Esophagus mucosa (tissue), 1 donor: ENCODE measurements at places on chromosomes 12 and 14. TPM values are rescaled to one million over a fixed set of nuclear protein-coding genes. Genes with fewer than 3 reads are reported as not detected.

Gene TUBA1A
- 14.0 TPM for total RNA-seq

Gene RPL10L
- total RNA-seq = not detected

Gene PPP1R12A
- total RNA-seq = 42.3 TPM

GRCh38 chr14:26730929-26731618 lies 133.2 kb upstream of the NOVA1 start:
- no peak for ATAC-seq

GRCh38 chr14:74155287-74155686 lies 70.5 kb downstream of the LIN52 start:
- ATAC-seq = no peak

GRCh38 chr12:50006754-50007442 lies 18.4 kb downstream of the RACGAP1 start:
- ATAC-seq = no peak

GRCh38 chr14:99174770-99175319 lies 97.2 kb downstream of the BCL11B start:
- ATAC-seq = no peak

GRCh38 chr12:75086091-75087038 lies 123.3 kb downstream of the KCNC2 start:
- ATAC-seq = no peak

GRCh38 chr14:34668111-34668510 lies 38.2 kb upstream of the SNX6 start:
- no peak for ATAC-seq

DNA sequence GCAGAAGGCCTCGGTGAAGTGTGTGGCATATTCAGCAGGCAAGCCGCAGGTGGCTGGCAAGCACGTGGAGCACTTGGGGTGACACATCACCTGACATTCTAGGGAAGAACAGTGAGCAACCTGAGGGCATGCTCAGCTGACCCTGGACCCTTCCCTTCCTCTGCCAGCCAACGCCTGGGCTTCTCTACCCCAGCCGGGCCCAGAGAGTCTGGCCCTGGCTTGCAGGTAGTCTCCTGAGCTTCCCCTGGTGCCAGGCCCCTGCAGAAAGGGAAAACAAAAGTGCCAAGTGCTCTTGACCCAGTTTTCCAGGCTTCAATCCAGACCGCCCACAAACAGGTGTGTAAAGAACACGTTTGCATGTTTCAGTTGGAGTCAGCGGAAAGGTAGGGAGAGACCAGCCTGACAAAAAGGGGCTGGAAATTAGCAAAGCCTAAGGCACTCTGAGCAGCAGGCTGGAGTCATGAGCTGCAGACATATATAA lies 45.7 kb downstream of the PRKAB1 start:
- ATAC-seq = no peak

GRCh38 chr14:86086962-86087361 lies 557.0 kb downstream of the FLRT2 start:
- no peak for ATAC-seq

GRCh38 chr12:80017261-80017870 lies 82.0 kb upstream of the OTOGL start:
- ATAC-seq = no peak
